ENCODE measurements at places on chromosomes 4 and X. TPM values are rescaled to one million over a fixed set of nuclear protein-coding genes. Genes with fewer than 3 reads are reported as not detected.

The ZCCHC4 gene
- total RNA-seq: 8.9 TPM

The ARSH gene
- total RNA-seq: not detected

- no peak for DNase-seq
Observed at GRCh38 chrX:148609515-148610327, 109.3 kb downstream of the AFF2 start.

GRCh38 chr4:138078751-138079520 is 163.2 kb downstream of the SLC7A11 start:
- no peak for DNase-seq

GRCh38 chr4:156437666-156438065 is 484.0 kb upstream of the CTSO start:
- no peak for DNase-seq

Measured in SK-MEL-5 (cell line).